ENCODE measurements at places on chromosomes 16 and 17.
A peak's percentile ranks its signal among the peaks of the same experiment; 100 is the strongest.

DNA sequence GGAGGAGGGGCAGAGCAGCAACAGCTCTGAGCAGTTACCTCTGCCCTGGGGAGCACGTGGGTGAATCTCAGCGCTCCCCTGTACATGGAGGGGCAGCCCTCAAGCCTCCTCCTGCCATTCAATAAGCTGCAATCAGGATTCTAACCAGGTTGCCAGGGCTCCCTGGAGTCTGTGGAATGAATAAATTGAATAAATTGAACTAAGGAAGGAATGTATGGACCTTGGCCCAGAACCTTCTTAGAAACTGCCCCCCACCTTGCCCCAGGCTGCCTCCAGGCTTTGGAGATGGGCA, 1.6 kb upstream of the CDH16 start:
- DNase-seq = no peak

DNA sequence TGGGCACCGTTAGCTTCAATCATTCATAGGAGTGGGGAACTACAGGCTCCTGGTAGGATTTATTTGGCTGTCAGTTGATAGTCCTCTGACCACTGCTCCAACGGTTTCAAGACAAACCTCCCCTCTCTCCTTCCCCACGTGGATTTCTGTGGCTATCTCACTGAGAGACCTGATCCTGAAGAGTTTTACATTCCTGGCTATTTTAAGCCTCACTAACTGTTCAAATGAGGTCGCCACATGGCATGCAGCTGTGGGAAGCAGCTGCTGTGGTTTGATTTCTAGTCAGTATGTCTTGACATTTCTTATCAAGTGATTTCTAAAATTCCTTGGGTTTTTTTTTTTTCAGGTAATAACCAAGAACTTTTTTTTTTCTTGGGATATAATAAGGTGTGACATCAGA, 38.3 kb downstream of the CDK5R1 start:
- no peak for DNase-seq

DNA sequence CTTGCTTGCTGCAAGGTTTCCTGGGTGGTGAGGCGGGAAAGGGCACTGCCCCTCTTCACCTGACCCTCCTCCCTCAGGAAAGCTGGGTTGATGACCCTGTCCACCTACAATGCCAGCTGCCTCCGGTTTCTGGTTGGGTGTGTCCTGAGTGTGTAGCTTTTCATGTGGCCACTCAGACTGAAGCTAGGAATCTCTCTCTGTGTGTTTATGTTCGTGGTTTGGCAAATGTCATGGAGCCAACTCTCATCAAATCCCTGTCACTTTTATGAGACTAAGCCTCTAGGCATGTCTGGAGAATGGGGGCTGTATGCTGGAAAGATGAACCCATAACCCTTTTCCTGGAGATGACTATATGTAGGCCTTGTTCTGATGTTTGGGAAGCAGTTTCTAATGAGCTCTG, 17.1 kb downstream of the PLEKHG4 start:
- no peak for DNase-seq

GRCh38 chr17:77354420-77354669, 213.6 kb downstream of the SEC14L1 start:
- no peak for DNase-seq

- DNase-seq = no peak
These were observed 131.1 kb downstream of the PHKB start for GRCh38 chr16:47592232-47592631.

- DNase-seq = no peak
These were observed 84.6 kb upstream of the GRIN2A start for GRCh38 chr16:10266809-10267208.

GRCh38 chr16:72001180-72001874, 1.1 kb upstream of the PKD1L3 start:
- no peak for DNase-seq

DNA sequence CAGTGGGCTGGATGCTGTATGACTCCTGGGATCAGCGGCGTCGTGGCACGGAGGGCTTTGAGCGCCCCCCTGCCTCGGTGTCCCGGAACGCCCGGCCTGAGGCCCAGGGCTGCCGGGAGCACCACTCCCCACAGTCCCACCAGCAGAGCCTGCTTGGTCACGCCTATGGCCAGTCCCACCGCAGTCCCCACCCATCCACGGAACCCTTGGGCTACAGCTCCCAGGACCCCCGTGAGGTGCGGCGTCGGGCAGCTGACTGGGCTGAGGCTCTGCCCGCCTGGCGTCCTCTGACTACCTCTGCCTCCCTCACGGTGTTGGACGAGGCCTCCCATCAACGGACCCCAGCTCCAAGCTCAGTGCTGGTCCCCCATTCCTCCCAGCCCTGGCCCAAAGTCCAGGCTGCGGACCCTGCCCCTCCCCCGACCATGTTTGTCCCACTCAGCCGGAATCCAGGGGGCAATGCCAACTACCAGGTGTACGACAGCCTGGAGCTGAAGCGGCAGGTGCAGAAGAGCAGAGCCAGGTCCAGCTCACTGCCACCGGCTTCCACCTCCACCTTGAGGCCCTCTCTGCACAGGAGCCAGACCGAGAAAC, 1.6 kb downstream of the SPEM2 start:
- no peak for DNase-seq

DNA sequence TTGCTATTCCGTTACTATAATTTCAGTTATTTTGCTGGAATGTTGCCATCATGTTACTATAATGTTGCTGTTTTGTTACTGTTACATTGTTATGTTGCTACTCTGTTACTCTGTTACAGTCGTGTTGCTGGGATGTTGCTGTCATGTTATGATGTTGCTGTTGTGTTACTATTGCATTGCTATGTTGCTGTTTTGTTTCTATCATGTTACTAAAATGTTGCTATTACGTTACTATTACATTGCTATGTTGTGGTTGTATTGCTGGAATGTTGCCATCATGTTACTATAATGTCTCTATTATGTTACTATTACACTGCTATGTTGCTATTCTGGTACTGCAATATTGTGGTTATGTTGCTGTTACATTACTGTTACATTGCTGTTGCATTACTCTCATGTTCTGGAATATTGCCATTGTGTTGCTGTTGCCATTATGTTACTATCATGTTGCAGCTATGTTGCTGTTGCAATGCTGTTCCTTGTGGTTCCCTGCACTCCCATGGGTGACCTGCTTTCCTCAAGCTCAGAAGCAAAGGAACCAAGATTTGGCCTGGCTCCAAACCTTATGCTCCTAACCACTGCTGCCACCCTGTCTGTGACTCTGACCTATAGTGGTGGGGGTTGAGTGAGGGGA, 64.4 kb downstream of the ABCC6 start:
- no peak for DNase-seq

DNA sequence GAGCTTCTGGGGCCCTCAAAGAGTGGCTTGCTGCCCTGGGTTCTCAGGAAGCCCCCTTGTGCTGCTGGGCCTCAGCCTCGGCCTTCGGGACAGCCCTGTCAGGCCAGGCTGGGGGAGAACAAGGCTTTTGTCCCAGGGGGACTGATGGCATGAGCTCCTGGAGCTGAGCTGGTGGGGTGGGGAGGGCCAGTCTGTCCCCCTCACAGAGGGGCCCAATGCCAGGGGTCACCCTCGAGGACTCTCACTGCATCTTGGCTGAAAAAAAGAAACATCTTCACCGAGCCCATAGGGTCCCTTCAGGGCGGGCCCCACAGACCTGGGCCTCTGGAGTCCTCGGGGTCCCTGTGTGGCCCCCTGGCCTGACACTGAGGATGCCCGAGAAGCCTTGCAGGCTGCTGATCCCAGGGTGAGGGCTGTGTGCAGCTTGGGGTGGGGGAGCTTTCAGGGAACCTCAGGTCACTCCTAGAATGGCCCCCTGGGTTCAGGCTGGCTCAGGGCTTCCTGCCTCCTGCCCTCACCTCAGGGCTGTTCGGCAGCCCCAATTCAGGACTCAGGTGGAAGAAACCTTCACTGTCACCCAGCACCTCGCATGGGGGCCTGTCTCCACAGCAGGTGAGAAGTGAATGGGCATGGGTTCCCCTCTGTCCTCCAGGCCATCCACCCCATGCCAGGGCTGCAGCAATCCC, 90.5 kb downstream of the TNFRSF13B start:
- no peak for DNase-seq

DNA sequence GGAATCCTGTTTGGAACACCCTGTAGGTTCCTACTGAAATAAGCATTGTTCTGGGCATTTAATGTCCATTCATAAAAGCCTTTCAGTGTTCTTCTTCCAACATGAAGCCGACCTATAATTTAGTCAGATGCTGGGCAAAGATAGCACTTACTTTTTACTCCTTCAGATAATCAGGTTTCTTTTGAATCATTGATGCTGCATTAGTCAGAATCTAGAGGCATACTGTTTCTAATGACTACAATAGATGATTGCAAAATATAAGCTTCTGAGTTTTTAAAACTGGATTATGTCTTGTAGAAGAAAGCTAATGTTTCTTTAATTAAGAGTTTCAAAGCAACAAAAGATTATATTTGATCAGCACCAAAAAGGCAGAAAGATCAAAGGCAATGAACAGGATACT, 16.0 kb downstream of the MMD start:
- DNase-seq = no peak

DNA sequence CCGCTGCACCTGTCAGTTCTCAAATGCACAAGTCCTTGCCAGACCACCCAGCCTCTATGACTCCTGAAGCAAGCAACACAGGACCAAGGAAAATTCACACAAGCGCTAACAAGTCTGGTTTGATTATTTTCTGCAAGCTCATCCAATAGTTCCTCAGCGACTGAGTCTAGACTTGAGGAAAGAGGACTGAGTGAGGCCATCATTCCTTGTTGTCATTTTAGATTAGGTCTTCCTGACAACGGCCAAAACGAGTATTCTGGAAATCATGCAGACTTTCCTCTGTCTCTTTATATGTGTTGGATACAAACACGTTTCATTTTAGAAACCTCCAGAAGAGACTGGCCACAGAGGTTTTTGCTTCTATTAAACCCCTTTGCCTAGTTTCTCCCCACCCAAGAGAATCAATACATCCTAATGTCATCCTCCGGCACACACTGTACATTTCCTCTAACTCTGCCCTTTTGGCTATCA, 561 bp downstream of the CCDC47 start:
- no peak for DNase-seq

- no peak for DNase-seq
These were observed 11.6 kb upstream of the GRB2 start for GRCh38 chr17:75417054-75417580.

- DNase-seq = no peak
These were observed 38.4 kb downstream of the FAM20A start for GRCh38 chr17:68562736-68563135.

- DNase-seq = no peak
These were observed 38.1 kb upstream of the SSTR5 start for GRCh38 chr16:1034230-1035065.

DNA sequence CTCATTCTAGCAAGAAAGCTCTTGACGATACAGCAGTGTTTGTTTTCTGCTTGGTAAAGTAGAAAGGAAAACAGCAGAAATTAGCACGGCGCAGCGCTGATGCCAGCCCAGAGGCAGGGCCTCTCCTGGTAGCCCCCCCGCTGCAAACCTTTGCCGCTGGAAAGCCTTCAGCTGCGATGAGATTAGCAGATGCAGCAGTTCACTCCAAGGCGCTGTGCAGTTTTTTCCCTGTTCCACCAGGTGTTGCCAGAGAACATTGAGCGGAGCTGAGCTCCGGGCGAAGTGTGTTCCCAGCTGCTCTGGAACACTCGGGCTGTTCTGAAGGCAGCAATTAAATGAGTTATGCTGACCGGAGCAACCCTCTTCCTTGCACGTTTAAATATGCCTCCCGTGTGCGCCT, 72.5 kb downstream of the RBFOX1 start:
- DNase-seq = peak; percentile 81

- DNase-seq = no peak
These were observed 4.8 kb upstream of the SHISA9 start for GRCh38 chr16:12896562-12896961.

DNA sequence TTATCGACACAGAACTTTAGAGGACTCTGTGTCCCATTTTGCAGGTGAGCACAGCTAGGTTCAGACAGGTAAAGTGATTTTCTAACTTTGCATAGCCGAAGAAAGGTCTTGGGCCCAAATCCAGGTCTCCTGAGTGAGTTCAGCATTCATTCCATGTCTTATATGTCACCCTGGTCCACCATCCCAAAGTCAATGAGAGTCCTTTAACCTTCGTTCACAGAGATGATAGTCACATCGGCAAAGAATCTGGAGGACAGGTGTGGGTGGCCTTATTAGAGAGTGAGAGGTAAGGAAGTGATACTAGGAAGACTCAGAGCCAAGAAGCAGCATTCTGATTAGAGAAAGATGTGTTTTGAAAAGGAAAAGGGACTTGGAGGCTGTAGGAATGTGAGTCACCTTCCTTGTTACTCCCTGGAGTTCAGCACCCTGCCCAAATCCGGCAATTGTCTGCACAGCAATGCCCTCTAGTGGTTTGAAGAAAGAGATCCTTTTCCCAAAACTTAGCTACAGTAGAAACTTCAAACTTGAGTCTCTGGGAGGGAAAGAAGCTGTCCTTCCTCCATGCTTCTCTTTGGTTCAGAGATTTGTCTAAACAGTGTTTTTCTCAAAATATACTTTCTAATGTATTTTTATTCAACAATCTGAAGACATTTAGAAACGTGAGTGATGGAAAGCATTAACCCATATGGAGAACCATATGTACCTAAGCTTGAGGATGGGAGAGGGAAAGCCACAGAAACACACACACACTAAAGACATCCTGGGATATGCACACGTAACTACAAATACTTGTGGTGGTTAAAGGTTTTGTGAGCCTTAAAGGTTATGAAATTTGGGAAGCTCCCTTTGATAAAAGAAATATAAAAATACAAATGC, 96.4 kb upstream of the SHISA6 start:
- DNase-seq = no peak

- no peak for DNase-seq
These were observed 210.0 kb downstream of the MAP2K4 start for GRCh38 chr17:12230481-12231354.

DNA sequence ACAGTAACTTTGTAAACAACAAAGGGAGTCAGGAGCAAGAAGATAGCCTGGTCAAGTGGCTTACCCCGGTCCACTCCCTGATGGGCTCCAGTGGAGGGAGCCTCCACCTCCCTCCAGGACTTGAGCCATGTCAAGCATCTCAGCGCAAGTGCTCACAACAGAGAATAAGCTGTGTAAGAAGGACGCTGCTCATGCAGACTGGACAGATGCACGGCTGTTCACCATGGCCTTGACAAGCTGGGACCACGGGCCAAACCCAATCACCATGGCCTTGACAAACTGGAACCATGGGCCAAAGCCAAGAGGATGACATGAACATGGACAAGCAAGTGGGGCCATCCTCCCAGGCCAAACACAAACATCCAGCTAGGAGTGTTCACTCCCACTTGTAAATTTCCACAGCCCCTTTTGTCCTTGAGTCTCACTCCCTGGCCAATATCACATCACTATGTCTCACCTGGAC, 3.4 kb upstream of the PITPNM3 start:
- no peak for DNase-seq

GRCh38 chr17:419073-419735, 66.6 kb upstream of the RPH3AL start:
- no peak for DNase-seq

DNA sequence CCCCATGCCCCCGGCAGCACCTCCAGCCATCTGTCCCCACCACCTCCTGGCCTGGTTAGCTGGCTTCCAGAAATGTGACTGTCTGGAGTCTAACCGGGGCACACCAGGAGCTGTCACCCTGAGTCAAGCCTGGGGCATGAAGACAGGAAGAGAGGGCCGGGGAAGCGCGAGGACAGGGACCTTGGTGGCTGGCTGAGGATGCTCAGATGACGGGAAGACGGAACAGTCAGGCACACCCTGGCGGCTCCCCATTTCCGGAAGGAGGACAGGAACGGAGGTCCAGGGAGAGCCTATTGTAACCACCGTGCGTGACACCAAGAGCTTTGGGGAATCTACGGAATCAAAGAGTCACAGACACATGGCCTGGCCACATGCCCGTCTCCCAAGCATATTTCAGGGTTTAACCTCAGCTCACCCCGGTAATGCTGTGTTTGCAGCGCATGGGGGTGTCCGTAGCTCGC, 51.7 kb downstream of the SDK2 start:
- no peak for DNase-seq

- no peak for DNase-seq
These were observed 21.6 kb upstream of the CDH1 start for GRCh38 chr16:68715471-68715870.
